Caco-2 (cell line): ENCODE measurements at places on chromosomes 5 and 9. TPM values are rescaled to one million over a fixed set of nuclear protein-coding genes. Genes with fewer than 3 reads are reported as not detected.

CCNI2 gene
- total RNA-seq, result 0.18 TPM in 1 of 2 replicates, not detected in the other

KIF27 gene
- total RNA-seq, result 1.8 and 2.0 TPM in 2 replicates

- no peak for DNase-seq
These were observed 61.6 kb downstream of the SEMA4D start for GRCh38 chr9:89436326-89436725.

DNA sequence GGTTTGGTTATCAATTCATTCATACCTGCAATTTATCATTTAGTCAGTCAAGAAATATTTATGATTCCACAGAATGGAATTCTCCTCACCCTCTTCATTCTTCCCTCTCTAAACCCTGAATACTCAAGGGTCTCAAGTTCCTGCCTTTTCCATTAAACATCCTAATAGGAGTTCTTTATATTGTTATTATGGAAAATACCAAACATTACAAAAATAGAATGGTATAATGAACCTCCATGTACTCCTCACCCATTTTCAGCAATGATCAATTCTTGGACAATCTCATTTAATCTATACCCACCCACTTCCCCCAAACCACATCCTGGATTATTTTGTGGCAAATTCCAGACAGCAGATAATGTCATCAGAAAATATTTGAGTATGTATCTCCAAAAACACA lies 74.5 kb downstream of the ADAMTS12 start:
- no peak for DNase-seq

SHC3 gene
- total RNA-seq, result 0.19 and 0.20 TPM in 2 replicates

DNA sequence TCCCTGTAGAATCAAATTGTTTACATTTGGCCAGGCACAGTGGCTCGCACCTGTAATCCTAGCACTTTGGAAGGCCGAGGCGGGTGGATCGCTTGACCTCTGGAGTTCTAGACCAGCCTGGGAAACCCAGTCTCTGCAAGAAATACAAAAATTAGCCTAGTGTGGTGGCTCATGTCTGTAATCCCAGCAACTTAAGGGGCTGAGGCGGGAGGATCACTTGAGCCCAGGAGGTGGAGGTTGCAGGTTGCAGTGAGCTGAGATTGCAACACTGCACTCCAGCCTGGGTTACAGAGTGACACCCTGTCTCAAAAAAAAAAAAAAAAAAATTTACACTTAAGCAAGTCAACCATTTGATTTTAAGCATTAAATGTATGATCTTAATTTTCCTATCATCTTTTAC lies 17.5 kb upstream of the IQGAP2 start:
- DNase-seq, result no peak

GRCh38 chr9:111937301-111937700 lies 40.7 kb downstream of the UGCG start:
- DNase-seq, result no peak

GABRA6 gene
- total RNA-seq, result not detected in 2 replicates

DNA sequence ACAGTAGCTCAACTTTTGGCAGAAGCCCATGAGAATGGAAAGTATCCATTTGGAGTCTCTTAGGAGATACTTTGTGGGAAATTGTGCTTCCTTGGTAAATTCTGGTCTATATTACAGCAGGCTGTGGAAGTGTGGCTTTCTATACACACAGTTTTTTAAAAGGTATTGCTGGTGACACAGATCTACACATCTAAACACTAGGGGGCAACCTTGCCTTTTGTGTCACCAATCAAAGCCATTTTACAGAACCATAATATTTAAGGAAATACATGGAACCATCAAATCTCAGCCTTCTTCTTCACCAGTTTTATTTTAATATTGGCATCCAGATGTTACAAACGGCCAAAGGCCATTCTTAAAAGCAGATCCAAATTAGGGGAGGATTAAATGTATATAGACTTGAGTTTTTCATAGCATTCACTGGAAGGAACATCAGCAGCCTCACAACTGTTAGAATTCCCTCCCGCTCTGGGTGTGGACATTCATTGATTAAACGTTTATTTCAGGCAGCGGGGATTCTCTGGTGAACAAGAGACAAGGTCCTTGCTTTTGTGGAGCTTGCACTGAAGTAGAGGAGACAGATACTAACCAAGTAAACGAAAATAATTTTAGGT lies 132.4 kb upstream of the EPB41L4A start:
- peak; percentile 58 for DNase-seq

GRCh38 chr9:132606066-132606465 lies 23.7 kb downstream of the BARHL1 start:
- DNase-seq, result no peak

SLC25A2 gene
- 0.64 and 0.67 TPM in 2 replicates for total RNA-seq

DNA sequence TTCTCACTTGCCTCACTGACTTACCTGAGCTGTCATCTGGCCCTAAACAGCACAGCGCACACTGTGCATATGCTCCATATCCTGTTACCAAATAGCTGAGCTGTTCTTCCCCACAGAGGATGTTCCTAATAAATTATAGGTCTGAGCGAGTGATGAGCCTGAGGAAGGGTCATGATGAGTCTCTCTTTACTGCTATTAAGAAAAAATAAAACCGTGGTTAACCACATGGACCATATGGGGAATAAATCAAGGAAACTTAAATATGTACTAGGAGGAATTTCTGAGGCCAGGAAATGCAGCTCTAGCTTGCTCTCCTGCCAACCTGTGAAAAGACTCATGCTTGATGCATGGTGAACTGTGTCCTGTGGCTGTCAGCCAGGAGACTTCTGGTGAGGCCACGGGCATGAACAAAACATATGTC lies 424.8 kb upstream of the DMAC1 start:
- no peak for DNase-seq

EGR1 gene
- total RNA-seq, result 83.7 and 84.0 TPM in 2 replicates

DNA sequence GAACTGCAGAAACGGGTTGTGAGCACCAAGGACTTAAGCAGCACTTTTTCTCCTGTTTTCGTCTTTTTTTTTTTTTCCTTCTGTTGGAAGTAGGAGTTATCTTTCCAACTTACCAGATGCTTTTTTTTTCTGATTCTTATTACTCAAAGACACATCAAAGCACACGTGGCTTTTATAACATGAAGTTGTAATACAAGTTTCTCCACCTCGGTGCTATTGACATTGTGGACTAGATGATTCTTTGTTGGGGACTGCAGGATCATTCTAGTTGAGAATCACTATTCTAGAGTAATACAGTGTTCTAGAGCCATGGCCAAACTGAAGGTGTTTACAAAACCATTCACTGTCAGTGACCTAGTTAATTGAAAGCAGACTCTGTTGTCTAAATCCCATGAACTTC lies 51.5 kb downstream of the MYO10 start:
- no peak for DNase-seq

ANKRD31 gene
- total RNA-seq, result 0.66 and 0.79 TPM in 2 replicates

FBP2 gene
- total RNA-seq, result not detected in 2 replicates

GRCh38 chr5:14851999-14852526 lies 19.5 kb downstream of the ANKH start:
- DNase-seq, result no peak

DNA sequence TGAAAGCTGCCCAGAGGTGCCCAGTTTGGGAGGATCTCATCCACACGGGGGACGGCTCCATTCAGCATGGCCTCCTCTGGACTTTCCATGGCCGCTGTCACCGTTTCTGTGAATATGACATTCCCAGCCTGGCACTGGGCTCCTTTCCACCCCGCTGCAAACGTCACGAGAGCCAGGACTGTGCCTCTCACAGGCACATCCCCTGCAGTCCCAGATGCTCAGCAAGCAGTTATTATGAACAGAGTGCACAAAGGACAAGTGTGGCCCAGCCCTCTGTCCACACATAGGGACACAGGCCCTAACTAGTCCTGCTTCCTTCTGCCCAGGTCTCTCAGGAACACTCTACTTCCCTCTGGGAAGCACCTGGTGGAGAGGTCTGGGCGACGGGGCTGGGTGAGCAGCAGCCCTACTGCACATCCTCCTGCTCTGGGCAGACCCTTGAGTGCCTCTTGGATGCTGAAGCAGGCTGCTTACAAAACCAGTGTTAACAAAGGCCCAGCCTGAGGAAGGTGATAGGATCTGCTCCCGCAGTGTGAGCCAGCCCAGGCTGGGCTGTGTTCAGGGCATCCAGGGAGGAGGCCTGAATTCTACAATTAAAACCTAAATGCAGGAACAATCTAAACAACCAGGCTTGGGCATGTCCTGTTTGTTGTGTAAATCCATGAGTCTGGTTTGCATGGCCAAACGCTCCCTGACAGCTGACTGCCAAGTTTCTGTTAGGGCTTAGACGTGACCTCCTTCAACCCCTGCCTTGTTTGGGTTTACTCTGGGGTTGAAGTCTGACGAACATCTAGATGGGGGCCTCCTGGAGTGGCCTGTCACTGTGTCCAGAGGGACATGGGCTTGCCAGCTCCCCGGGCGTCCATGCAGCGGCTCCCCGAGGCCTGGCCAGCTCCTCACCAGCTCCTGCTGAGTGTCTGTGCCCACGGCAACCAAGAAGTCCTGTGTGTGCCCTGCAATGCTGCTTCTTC lies 269.8 kb downstream of the GADD45G start:
- DNase-seq, result no peak

MYORG gene
- total RNA-seq, result 33.4 and 37.3 TPM in 2 replicates

DNA sequence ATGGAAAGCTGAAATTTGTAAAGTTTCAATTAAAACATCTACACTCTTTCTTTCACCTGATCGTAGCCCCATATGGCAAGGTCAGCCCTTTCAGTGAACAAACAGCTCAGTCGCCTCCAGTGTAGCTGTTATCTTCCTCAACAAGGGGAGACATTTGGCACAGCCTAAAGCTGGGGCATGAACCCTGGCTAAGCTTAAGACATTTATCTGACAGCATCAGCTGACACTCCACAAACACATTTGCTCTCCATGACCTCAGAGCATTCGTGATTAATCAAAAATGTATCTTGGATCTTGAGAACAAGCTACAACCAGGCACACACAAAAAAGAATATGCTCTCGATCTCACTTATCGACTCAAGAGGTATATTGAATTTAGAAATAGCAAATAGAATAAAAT lies 67.3 kb downstream of the POU5F2 start:
- no peak for DNase-seq

AQP7 gene
- 2.2 and 2.4 TPM in 2 replicates for total RNA-seq

- no peak for DNase-seq
These were observed 2.1 kb upstream of the CAMK2A start for GRCh38 chr5:150291388-150292385.

- no peak for DNase-seq
These were observed 27.7 kb downstream of the STC2 start for GRCh38 chr5:173300389-173301047.

C5orf52 gene
- total RNA-seq, result not detected in 2 replicates

PCDHA9 gene
- not detected in 2 replicates for total RNA-seq

- no peak for DNase-seq
These were observed 199.9 kb downstream of the DIRAS2 start for GRCh38 chr9:90442723-90443122.

- no peak for DNase-seq
These were observed 40.6 kb downstream of the FAM174A start for GRCh38 chr5:100575815-100576214.

CATSPER3 gene
- total RNA-seq, result 0.46 and 0.61 TPM in 2 replicates

DNA sequence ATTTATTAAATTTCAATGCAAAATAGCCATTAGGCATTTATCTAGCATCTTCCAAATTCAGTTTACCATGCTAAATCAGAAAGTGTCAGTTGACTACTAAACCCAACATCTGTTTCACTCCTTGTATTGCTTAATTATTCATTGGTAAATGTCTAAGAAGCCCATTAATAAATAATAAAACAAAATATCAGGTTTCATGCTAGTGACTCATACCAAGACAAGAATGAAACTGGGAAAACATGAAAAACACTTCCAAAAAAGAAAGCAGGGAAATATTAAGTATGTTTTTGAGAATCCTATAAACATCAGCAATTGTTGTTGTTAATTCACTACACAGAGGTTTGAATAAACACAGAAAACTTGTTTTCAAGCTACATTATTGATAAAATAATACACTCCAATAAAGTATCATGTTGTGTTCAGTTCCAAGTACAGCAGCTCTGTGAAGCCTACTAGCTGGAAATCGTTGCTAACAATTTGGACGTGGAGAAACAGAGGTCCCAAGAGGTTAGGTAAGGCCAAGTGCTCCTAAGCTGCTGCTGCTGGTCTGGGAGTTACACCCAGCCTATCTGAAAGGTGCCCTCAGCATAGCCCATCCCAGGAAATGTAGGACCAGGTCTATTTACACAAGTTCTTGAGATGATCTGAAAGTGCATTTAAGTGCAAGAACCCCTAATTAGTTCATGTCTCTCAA lies 78.8 kb downstream of the GNAQ start:
- DNase-seq, result no peak

GRCh38 chr5:169195601-169196000 lies 105.3 kb downstream of the SLIT3 start:
- no peak for DNase-seq
